SJSA1 (cell line): ENCODE measurements at places on chromosomes 7 and 10.

- DNase-seq, result no peak
Measured at GRCh38 chr7:151129117-151129959, 38.2 kb downstream of the GBX1 start.

DNA sequence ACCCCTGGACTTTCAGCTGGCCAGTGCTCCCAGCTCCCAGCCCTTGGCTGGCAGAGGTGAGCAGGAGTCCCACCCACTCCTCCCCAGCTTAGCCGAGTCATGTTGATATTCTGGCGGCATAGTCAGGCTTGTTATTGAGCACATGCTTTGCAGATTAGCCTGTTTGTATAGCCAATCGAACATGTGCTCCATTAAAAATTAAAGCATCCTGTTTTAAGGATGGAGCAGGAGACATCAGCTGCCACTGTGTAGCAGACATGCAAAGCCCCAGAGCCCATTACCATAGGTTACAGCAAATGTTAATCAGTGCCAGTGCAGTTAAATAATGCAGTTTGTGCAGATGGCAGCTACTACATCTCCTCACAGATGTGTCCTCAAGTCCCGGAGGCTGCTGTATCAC, 574.6 kb upstream of the GALNT17 start:
- DNase-seq, result no peak

- DNase-seq, result no peak
Measured at GRCh38 chr10:97095701-97096260, 90.0 kb downstream of the SLIT1 start.

DNA sequence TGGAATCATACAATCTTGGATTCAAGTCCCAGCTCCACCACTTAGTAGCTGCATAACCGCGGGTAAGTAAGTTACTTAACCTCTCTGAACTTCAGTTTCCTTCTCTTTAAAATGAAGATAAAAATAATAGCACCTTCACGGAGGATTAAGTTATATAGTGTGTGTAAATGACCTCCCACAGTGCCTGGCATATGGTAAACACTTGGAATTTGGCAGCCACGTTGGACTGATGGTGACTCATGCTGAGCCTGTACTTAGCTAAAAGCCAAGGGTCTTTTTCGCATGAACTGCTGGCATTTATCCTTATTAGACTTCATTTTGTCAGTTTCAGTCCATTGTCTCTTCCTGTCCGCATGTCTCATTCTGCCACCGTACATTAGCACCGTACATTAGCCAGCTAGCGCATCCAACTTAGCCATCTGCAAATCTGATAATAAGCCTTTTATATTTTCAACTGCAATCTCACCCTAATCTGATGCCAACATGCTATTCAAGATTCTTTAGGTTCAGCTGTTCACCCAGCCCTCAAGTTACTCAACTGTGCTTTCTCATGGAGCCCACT, 11.2 kb downstream of the SLC13A4 start:
- DNase-seq, result peak; percentile 84

GRCh38 chr7:159070431-159071148, 74.1 kb downstream of the VIPR2 start:
- no peak for DNase-seq

- peak; percentile 81 for DNase-seq
Measured at GRCh38 chr7:16989811-16990413, 108.1 kb upstream of the AGR3 start.

GRCh38 chr10:103630156-103630555, 136.7 kb downstream of the NEURL1 start:
- no peak for DNase-seq

DNA sequence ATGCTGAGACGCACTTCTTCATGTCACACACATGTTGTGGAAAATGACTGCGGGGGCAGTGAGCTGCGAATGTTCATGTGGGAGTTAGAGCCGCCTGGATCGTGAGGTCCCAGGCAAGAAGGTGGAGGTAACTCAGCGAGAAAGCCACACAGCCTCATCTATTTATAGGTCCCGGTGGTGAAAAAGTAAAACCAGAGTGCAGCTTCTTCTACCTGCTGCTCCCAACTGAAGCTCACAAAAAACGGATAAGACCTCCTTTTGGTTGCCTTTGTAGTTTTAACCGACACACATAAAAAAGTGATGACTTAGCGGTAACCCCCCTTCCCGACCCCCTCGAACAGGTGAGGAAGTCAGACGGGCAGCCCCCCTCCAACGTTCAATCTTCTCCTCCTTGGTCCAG, 276.9 kb downstream of the GATA3 start:
- DNase-seq, result no peak

DNA sequence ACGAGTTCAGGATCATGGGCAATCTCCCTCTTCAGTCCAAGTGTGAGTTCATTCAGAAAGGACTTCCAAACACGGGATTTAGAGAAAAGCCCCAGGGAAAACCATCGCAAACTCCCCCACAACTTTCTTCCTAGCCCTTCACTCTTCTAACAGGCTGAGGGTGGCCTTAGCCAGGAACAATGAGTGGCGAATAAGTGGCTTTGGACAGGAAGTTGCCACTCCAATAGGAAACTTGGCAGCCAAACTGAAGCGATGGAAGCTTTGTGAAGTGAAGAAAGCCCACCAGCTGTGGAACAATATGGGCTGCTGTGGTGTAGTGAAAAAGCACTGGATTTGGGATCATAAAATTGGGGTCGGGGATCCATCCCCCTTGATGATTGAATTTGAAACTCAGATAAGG, 193.2 kb downstream of the TEX36 start:
- DNase-seq, result no peak

DNA sequence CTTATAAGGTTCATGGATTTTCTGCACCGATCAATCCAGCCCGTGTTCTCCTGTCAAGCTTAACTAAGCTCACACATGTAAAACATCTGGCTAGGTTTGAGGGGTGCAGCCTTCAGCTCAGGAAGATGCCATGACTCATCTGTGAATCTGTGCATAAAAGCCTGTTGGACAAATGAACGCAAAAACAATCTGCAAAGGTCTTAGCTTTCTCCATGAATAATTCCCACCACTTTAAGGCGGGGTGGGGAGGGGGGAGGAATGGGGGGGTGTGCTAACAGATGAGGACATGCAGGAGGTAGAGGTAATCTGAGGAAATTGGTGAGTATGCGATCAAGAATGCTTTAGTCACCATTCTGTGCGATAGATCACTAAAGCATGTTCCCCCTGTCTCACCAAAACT, 4.8 kb downstream of the DOCK4 start:
- DNase-seq, result no peak

GRCh38 chr10:133442191-133442966, 11.4 kb upstream of the SCART1 start:
- peak; percentile 38 for DNase-seq

DNA sequence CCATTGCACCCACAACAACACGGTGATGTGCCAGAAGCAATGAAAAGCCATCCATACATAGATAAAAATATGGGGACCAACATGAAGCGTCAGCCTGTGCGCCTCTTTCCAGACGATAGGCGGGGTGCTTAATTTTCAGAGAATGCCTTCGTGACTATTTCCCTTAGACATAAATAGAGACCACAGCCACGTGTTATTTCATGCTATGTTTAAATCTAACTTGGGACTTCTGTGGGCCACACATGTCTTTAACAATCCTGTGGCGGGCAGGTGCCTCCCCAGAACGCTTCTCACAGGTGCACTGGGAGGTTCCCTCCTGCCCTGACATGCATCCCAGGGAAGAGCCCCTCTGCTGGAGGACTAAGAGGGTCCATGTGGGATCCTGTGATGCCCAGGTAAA, 259.7 kb downstream of the ADARB2 start:
- no peak for DNase-seq

DNA sequence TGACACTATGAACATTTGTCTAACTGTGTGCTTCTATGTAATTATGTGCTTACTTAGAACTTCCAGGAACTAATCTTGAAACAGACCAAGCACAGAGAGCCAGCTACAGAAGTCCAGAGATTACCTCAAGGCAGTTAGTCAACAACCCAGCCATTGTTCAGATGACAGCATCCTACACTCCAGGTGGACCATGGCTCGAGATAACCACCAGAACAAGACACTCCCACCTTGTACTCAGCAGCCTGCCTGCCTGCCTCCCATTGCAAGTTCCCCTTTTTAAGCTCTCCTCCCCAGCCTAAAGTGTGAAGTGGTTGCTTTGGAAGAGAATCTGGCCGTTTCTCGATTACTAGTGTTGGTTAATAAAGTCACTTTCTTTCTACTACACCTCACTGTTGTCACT, 1080.6 kb upstream of the LRRN3 start:
- DNase-seq, result no peak

DNA sequence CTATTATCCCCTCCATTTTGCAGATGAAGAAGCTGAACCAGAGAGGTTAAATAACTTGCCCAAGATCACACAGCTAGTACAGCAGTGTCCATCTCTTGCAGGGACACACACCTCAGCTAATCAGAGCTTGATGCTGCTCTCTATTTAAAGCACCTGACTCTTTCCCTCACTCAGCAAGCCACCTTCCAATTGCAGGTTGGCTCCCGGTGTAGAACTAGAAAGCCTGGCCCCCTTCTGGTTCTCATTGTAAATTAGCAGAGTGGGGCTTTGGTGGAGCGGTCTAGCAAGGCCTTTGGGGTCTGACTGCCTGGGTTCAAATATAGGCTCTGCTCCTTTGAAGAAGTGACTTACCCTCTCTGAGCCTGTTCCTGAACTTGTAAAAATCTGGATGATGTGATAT, 176.4 kb downstream of the NEURL1 start:
- no peak for DNase-seq

DNA sequence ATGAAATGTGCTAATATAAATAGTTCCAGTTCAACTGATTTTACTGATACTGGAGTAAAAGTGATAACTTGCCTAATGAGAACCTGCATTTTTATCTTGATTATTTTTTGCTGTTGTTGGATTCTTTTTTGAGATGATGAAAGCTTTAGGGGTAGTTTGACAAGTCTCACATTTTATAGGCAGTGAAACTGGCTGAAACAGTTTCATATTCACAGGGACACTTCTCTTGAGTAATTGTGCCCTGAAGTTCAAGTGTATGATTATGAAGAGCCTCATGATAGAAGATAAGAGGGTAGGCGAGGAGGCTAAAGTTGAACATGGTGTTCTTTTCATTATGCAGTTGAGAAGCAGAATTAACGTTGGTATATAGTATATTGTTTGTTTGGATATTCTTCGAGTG, 5.1 kb downstream of the AUTS2 start:
- no peak for DNase-seq

DNA sequence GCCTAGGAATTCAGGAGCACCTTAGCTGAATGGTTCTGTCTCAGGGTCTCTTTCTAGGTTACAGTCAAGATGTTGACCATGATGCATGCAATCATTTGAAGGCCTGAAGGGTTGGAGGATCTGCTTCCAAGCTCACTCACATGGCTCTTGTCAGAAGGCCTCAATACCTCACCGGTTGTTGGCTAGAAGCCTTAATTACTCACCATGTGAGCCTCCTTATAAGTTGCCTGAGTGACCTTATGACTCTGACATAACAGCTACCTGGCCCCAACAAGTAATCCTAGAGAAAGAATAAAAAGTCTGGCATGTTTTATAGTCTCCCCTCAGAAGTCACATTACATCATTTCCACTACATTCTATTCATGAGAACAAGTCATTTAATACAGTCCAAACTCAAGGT, 3.4 kb upstream of the C1GALT1 start:
- no peak for DNase-seq

- DNase-seq, result no peak
Measured at GRCh38 chr7:82183634-82184033, 259.9 kb downstream of the CACNA2D1 start.

DNA sequence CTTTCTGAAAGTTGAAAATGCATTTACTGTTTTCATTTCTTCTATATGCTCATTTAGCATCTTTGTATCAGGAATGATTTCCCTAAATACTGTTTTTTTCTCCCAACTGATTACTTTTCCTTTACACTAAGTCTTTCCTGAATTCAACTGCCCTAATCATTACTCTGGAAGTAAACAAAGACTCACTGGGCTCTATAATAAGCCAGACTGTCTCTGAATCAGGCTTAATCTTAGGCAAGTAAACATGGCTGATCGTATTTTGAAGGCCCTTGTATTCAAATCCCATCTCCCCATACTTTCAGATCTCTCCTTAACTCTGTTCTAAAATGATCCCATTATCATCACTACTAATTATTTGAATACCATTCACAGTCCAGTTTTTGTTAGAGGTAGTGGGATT, 61.6 kb downstream of the PDZD8 start:
- no peak for DNase-seq

- no peak for DNase-seq
Measured at GRCh38 chr7:26091933-26092332, 60.1 kb upstream of the NFE2L3 start.

GRCh38 chr10:60138026-60138425, 231.7 kb upstream of the CCDC6 start:
- DNase-seq, result no peak

GRCh38 chr10:15897287-15897686, 37.0 kb upstream of the MINDY3 start:
- no peak for DNase-seq

DNA sequence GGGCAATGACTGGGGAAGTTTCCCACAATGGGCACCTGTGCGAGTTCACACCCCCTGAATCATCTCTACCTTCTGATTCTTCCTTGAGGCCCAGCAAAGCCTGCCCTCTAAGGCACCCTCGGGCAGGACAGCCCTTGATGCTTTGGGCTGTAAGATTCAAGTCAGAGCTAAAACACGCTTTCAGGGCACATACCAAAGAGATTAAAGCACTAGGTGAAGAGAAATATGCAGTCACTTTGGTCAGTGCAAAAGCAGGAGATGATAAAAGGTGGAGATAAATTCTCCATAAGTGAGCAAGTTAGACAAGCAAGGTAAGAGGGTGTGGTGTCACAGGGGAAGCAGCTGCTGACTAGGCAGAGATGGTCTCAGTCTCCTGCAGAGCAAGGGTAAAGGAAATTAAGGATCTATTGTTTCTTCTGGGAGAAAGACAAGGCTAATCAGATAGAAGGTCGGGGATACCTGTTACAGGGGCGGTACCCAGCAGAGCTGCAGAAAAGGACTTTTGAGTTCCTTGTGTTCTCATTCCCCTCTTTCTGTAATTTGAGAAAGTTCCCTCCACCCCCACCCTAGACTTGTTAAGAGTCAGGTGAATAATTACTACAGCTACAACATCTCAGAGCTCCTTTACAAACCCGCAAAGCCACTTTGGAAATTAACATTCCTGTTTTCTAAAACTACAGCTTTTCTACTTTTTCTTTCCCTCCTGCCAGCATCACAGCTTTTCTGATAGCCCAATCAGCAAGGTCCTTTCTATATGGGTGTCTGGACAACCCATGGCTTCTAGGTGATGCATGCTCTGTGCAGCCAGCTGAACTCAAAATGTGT, 26.4 kb downstream of the PDLIM1 start:
- DNase-seq, result no peak

- DNase-seq, result no peak
Measured at GRCh38 chr7:13016592-13017332, 329.3 kb downstream of the ARL4A start.

DNA sequence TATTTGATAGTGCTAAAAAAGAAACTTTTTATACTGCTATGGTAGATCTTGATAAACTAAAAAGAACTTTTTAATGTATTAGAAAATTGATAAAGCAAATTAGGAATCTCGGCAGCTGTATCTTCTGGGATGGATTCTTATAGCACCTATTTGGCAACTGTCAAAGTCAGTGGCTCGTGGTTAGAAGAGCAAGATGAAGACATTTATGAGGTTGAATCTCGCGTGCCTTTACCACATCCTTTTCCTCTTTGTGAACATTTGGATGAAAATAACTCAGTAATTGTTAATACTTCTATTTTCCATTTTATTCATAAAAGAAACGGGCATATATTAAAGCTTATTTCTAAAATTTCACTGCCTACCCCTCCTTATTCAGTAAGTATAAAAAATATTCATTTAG, 76.2 kb downstream of the CYP51A1 start:
- DNase-seq, result no peak
